ENCODE measurements at places on chromosomes 6 and 20.

DNA sequence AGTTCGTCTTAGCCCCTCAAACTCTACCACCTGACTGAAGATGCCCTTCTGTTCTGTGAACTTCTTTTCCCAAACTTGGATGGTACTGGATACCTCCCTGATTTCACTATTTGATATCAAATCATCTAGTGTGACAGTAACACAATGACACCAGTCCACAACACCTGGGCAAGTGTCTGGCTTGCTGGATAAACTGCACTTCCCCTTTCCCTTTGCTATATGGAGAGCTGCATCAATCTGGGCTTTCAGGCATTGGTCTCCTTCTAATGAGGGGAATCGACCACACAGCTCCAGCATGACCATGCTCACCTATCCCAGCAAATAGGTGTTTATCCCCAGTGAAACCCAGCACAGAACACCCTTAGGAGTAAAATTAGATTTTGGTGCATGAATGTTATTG, 3.1 kb downstream of the F13A1 start:
- DNase-seq: no peak

DNA sequence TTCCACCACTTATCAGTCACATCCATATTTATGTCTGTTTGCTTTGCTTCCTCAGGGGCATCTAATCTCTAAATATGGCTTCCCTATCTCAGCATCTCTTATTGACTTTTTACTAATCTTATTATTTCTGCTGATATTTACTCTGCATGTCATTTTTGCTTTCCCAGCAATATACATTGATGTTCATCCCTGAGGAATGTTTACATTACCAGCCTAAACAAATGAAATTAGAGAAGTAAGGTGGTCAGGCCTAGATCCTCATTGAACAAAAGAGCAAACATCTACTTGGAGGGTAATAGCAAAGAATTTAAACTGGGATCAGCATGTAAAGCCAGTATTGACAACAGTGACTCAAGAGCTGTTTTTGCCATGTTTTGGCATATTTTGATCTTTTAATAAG, 546.4 kb downstream of the MMUT start:
- DNase-seq: no peak

- no peak for DNase-seq
Observed at GRCh38 chr6:98530732-98531131, 303.6 kb upstream of the POU3F2 start.

DNA sequence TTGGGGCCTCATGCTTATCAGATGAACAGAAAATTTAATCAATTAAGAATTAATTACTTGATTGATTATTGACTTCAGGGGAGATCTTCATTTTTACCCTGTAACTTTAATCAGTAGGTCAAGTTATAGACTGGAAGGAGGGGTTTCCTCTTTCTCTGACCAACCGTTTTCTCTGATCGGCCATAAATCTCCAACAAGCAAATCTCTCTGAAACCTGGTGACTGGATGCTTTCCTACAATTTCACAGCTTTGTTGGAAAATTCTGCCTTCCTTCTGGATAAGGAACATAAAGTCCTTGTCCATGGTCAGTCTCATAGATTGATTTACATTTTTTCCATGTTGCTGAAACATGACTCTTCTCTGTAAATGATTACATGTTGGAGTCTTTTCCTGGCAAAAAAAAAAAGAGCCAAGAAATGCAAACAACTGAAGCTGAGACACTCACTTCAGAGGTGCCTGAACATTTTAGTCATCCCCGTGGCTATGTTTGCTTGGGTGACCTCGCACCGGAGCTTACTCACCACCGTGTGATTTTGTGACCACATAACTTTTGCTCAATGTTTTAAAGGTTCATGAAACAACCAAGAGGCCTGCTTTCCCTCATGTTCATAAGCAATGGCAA, 31.0 kb downstream of the IRF4 start:
- no peak for DNase-seq

DNA sequence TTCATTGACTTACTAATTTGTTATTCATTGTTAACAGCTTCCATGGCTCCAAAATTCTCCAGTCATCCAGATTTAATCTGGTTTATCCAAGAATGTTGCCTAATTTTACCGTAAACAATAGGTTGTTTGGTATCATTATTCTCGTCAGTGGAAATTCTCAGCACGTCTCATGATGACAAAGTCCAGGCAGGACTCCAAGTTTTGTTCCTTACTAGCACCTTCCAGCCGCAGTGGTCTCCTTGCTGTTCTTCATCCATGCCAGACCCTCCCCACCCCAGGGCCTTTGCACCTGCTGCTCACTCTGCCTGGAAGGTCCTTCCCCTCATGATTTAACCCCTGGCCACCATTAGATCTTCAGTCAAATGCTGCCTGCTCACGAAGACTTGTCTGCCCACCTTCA, 48.1 kb upstream of the NAA20 start:
- no peak for DNase-seq

DNA sequence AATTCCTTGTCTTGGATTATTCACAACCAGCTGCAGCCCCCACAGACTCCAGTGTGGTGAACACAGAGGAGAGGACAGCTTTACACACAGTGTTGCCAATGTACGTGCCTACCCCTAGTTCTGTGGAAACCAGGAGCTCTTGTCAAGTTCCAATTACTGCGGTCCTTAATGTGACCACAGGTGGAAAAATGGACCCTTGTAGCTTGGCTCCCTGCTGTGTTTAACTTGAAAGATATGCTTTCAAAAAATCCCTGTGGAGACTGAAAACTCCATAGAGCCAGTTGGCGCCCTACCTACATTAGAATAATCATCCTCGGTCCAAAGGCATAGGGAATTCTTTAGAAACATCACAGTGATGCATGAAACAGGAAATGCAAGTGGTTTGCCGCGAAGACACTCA, 118.3 kb upstream of the SLC22A23 start:
- DNase-seq: no peak

GRCh38 chr6:3578981-3579380, 122.1 kb upstream of the SLC22A23 start:
- no peak for DNase-seq

- DNase-seq: peak; percentile 58
Observed at GRCh38 chr20:50186151-50186885, 4.3 kb upstream of the CEBPB start.

DNA sequence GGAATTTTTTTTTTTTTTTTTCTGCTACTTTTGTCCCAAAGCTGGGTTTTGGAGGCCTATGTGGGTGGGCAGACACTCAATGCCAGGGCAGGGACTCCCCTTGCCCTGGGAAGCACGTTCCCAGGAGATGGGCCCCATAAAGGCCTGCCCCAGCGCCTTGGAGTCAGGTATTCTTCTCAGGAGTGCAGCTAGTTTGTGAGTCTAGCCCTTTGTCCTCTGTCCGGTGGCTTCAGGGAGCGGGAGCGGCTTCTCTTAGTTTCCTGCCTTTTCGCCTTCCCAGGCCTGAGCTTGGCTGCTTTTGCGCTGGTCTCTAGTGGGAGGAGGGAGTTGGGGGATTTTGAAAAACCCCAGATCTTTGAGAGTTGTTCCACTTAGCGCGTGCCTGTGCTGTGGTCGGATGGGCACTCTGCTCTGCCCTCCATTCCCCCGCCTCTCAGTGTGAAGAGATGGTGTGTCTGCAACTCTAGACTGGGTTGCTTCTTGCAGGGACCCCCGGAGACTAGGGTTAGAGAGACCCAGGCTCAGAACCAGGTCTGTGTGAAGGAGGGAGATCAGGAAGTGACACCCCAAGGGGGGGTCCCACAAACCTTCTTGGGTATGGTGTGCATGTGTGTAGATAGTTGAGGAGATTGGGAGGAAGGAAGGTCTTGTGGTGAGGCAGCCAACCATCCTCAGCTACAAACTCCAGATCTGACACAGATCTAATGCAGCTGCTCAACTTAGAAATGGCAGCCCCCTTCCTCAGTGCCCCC, 1.3 kb downstream of the PLCG1 start:
- no peak for DNase-seq

DNA sequence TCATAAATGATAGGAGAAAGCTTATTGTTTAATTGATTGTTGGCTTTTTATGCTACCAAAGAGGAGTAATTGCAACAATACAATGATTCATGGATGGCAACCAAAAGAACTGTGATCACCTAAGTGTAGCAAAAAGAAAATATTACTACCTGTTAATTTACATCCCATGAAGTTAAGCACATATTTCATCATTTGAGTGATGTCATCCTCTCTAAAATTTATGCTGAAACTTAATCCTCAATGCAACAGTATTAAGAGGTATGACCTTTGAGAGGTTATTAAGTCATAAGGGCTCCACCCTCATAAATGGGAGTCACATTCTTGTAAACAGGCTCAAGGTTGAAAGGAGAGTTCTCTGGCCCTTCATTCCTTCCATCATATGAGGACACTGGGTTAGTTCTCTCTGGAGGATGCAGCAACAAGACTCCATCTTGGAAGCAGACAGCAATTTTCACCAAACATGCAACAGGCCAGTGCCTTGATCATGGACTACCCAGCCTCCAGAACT, 190.6 kb upstream of the GRIK2 start:
- DNase-seq: no peak

- DNase-seq: no peak
Observed at GRCh38 chr6:93222071-93222851, 197.1 kb downstream of the EPHA7 start.

DNA sequence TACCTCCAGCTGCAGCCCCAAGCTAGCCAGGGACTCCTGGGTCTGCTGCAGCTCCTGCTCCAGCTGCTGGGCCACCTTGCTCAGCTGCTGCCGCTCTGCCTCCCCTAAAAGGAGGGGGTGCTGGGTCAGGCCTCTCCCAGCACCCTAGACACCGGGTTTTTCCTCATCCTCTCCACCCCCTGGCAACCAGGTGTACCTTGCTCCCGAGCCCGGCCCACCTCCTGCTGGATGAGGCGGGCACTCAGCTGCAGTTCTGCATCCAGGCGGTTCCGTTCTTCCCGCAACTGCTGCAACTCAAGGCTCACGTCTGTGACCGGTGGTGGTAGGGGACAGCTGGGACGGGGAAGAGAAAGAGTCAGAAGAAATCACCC, 6.1 kb upstream of the PSORS1C2 start:
- DNase-seq: no peak

DNA sequence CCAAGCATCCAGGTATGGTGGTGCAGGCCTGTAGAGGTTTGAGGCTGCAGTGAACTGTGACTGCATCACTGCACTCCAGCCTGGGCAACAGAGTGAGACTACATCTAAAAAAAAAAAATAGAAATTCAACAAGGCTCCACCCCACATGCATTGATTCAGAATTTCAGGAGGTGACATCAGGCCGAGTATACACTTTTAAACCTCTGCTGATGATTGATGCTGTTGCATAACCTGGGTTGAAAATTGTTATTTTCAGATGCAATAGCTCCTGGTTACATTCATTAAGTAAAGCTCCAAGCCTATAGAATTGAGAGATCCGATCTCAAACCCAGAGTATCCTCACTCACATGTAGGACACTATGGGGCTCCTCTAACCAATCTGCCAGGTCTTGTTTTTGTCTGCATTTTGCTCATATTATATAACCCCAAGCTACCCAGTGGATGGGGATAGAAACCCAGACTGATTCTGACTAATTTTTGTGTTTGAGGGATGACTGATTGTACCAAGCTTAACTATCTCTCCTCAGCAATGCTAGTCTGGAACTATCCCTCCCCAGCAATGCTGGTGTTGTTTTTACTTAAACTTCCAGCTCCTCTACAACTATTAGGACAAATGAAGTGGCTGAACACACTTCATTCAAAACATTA, 123.5 kb upstream of the PREP start:
- no peak for DNase-seq

- DNase-seq: no peak
Observed at GRCh38 chr20:40591119-40591518, 97.9 kb downstream of the MAFB start.

GRCh38 chr20:31497838-31498540, 16.3 kb upstream of the HM13 start:
- DNase-seq: no peak

GRCh38 chr6:150720774-150721233, 121.1 kb downstream of the PLEKHG1 start:
- no peak for DNase-seq

DNA sequence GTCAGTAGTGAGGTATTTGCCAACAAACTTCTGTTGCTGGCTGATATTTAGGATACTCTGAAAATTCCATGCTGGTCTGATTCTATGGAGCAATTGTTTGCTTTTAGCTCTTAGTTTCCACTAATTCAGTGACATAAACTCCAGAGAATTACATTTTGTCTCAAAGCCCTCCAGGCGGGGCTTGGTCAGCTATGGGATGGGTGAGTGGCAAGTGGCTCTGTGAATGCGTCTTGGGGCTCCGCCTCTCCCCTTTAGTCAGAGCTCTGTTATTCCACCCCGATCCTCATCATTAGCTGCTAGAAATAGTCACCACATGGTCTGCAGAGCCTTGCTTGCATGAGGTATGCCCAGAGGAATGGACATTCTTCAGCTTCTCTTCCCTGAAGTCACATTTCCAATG, 540.6 kb downstream of the QKI start:
- no peak for DNase-seq

DNA sequence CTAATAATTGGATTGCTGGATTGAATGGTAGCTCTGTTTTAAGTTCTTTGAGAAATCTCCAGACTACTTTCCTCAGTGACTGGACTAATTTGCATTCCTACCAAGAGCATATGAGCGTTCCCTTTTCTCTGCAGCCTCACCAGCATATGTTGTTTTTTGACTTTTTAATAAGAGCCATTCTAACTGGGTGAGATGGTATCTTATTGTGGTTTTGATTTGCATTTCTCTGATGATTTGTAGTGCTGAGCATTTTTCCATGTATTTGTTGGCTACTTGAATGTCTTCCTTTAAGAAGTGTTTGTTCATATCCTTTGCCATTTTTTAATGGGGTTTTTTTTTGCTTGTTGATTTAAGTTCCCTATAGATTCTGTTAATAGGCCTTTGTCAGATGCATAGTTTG, 94.7 kb upstream of the AHI1 start:
- no peak for DNase-seq

DNA sequence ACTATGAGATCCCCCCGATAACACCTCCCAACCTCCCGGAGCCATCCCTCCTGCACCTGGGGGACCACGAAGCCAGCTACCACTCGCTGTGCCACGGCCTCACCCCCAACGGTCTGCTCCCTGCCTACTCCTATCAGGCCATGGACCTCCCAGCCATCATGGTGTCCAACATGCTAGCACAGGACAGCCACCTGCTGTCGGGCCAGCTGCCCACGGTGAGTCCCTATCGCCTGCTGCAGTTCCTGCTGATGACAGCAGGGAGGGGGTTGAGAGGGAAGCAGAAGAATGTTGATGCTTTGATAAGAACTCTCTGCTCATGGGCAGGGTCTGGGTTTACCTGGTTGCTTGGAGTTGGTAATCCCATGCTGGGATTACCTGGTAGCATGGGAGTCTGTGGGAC, 91.9 kb downstream of the TOX2 start:
- DNase-seq: no peak

DNA sequence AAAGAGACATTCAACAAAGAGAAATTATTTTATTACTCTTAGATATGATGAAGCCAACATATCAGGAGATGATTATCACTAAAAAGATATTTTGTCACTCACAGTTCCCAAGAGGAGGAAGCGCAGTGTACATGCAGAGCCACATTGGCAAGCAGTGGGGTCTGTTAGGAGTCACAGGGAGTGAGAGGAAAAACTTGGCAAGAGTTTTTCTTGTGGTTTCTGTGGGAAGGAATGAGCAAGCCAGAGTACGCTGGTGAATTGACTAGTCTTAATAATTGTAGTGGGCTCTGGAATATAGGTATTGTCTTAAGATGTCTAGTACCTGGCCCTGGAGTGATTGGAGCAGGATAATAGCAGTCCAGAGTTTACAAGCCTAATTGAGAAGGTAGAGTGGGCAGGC, 1095.2 kb downstream of the GRIK2 start:
- no peak for DNase-seq
